Cardiac muscle cell (in vitro differentiated cells and primary cell): ENCODE measurements at places on chromosomes 12 and 14.

DNA sequence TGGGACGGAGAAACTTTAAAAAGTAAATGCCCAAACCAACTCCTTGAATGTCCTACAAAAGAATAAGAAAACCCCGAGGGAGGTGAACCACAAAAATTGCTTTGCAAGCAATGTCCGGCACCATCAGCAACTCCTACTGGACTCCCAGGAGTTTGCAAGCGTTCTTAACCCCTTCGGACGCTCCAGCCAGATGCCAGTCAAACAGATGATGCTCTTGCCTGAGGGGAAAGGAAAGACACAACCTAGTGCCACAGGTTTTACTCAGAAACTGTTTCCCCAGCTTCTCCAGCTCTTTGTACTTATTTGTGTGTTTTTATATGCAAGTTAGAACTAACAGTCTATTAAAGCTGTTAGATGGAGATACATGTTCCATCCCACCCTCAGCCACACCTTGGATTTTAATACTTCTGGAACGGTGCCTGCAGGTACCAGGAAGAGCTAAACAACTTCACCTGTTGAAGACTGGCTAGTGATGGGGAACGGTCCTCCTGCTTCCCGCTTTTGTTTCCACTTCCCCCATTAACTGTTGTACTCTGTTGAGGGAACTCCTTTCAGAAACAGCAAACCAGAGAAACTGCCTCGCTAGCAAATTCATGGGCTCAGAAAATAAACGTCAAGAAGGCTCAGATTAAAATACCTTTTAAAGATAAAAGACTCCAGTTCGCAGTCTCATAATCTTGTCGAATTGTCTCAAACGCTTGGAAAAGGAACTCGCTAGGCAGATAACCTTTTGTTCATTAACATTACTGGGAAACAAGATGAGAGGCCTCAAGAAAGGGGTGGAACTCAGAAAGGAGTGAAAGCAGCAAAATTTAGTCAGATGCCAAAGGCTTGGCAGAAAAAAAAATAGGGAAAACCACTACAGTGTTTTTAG is 1.1 kb upstream of the FERMT2 start:
- peak; percentile 67 for DNase-seq

DNA sequence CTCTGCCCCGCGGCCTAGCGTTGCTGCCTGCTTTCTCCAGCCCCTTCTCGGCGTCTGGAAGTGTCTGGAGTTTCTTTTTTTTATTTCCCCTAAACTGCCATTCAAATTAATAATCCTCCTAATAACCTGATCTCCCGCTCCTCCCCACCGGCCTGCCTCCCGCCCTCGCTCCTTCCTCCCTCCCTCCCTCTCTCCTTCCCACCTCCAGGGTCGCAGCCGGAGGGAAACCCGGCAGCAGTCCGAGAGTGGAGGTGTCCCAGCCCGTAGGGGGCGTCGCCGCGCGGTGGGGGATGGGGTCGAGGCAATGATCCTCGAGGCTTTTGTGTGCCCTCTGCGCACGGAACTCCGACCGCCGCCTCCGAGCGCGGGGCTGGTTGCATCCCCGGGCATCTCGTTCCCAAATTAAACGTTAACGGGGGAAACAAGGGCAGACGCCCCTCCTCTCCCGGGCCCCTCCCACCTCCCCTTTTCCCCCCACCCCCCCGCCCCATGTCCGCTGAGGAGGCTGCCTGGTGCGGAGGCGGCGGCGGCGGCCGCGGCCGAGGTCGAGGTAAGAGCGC is 1.0 kb upstream of the SOCS2 start:
- DNase-seq: peak; percentile 77

GRCh38 chr12:90543374-90543773 is 411.6 kb downstream of the CCER1 start:
- peak; percentile 61 for DNase-seq

DNA sequence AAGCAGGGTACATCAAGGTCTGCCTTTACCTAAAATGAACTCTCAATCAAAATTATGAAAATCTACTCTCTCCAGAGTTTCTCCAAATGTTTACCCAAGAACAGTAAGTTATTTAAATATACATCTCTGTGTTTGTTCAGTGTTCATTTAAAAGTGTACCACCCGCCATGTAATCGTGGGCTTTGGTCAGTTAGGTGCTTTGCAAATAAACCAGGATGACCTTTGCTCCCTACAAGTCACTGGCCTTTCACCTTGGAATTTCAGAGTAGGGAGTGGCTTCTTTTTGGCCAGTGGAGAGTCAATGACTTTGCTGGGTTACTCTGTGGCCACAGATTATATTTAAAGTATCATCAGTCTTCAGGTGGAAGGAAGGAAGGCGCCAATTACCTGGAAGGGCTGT is 74.6 kb upstream of the PTPRB start:
- DNase-seq: no peak

DNA sequence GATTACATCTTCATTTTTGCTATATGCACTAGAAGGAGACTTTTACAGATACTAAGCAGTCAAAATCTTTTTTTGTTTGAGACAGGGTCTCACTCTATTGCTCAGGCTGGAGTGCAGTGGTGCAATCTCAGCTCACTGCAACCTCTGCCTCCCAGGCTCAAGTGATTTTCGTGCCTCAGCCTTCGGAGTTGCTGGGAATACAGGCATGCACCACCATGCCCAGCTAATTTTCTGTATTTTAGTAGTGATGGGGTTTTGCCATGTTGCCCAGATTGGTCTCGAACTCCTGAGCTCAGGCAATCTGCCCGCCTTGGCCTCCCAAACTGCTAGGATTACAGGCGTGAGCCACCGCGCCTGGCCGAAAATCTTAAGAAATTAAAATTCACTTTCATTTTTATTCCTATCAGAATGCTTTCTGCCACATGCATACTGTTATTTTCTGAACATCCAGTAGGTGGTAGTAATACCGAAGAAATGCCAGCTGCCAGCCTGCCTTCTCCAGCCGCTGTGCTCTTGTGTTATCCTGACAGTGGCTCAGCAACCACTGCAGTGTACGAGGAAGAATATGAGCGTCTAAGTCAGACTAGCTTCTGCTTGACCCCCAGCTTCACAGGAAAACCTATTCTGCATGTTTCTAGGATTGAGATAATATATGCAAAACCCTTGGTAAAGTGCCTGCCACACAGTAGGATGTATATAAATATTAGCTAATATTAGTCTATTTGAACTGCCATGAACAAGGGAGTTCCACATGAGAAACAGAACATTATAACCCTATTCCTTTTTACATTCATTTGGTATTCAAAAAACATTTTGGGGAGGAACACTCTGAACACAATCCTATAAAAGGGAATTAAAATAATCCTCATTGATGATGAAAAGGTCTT is 54.2 kb downstream of the RPAP3 start:
- peak; percentile 84 for DNase-seq

DNA sequence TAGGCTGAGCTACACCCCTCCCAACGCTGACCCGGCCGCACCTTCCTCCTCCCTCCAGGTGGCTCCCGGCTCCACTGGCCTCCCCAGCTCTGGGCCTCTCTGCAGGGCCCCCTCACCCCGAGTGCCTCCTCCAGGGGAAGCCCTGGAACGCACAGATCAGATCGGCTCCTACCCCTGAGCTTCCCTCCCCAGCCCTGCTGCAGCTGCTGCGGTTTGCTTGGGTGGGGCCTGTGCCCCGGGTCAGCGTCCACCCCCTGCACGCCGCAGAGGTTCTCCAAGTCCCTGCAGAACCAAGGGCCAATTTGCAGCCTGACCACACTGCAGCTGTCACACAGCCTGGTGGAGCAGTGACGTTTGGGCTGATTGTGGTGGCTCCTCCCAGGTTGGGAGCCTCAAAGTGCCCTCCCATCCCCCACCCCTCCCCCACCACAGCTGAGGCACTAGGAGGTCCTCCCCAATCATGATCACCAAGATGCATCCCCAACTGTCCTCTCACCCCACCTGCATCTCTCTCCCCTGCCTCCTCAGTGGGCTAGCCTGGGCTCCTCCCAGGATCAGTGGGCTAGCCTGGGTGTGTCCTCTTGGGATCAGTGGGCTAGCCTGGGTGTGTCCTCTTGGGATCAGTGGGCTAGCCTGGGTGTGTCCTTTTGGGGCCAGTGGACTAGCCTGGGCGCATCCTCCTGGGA is 12.8 kb upstream of the FBRSL1 start:
- no peak for DNase-seq

GRCh38 chr12:32025906-32026305 is 66.7 kb downstream of the RESF1 start:
- no peak for DNase-seq

GRCh38 chr14:95547626-95548327 is 12.9 kb downstream of the GLRX5 start:
- peak; percentile 55 for DNase-seq

GRCh38 chr14:61591862-61592261 is 103.5 kb upstream of the HIF1A start:
- DNase-seq: no peak

DNA sequence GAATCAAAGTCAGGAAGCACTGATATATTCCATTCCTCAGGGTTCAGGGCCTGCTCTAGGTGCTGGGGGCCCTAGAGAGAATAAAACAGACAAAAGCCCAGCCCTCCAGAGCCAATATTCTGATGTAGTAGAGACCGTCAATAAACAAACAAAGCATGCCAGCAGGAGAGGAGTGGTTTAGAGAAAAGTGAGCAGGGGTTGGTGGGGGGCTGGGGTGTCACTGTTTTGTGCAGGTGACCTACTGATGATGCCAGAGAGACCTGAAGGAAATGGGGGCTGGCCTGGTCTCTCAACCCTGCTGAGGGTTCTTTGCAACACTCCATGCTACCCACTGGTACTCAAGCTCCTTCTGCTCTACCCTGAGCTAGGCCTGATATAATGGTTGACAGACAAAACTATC is 26.5 kb downstream of the IL26 start:
- no peak for DNase-seq

DNA sequence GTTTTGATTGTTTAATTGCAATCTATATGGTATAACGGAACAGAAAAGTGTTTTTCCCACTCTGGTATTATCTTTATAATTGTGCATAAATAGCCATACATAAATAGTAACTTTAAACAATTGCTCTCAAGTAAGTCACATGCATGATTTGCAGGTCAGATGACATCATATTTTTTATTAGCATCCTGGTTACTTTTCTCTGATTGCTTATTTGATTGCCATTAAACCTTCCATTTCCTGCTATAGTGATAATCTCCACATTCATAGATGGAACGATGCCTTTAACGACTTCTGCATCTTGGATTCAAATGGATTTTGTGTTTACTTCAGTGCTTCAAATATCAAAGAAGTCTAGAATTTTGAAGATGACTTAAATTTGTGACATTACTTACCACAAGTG is 3.5 kb upstream of the KLRK1 start:
- DNase-seq: no peak

DNA sequence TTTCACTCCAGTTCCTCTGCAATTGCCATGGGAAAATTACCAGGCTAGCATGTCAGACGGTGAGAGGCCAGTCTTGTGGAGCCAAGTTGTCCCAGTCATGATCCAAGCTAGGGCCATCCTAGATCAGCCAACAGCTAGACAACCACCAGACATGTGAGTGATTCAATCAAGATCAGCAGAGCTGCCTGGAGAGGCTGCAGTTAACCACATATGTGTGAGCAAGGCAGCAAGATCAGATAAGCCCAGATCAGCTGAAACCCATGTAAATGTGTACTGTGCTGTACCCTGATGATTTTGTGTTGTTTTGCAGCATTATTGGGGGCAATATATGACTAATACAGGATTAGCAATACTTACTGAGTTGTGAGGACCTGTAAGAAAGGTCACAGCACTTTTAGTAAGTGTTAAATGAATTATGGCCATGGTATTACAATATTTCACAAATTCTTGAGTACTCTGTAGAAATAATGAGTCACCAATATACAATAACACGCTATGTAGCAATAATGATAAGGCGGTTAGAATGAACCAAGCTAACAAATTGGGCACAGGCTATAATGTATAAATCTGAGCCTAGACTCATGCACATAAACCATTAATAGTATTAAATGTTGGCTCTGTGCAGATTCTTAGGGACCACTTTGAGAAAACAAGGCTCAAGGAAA is 91.4 kb downstream of the SUDS3 start:
- DNase-seq: no peak

GRCh38 chr12:28316049-28316448 is 125.8 kb downstream of the CCDC91 start:
- DNase-seq: no peak

GRCh38 chr14:94119071-94119470 is 8.5 kb downstream of the IFI27 start:
- DNase-seq: no peak
